ENCODE measurements at places on chromosomes 1 and 21.

DNA sequence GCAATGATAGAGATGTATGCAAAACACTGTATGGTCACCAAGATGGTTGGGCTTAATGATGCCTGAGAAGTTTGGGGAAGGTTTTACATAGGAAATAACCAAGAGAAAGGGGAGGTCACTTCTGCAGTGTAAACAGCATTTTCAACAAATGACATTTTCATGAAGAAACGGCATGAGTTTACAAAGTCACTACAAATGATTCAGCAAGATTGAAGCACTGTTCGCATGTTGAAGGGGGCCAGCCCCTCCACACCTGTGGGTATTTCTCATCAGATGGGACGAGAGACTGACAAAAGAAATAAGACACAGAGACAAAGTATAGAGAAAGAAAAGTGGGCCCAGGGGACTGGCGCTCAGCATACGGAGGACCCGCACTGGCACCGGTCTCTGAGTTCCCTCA is 234.1 kb upstream of the POGK start:
- DNase-seq, result no peak

DNA sequence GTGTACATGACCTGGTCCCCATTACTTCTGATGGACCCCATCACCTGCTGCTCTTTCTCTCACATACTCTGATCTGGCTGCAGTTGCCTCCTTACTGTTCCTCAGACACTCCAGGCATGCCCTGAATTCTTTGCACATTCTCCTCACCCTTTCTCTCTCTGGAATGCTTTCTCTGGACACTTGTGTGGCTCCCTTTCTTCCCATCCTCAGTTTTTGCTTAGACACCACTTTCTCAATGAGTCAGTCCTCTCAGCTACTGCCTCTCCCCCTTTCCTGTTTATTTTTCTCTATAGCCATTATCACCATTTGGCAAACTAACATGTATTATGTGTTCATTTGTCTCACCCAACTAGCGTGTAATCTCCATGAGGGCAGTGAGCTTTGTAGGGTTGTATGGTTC is 28.1 kb downstream of the PLXNA2 start:
- DNase-seq, result no peak

DNA sequence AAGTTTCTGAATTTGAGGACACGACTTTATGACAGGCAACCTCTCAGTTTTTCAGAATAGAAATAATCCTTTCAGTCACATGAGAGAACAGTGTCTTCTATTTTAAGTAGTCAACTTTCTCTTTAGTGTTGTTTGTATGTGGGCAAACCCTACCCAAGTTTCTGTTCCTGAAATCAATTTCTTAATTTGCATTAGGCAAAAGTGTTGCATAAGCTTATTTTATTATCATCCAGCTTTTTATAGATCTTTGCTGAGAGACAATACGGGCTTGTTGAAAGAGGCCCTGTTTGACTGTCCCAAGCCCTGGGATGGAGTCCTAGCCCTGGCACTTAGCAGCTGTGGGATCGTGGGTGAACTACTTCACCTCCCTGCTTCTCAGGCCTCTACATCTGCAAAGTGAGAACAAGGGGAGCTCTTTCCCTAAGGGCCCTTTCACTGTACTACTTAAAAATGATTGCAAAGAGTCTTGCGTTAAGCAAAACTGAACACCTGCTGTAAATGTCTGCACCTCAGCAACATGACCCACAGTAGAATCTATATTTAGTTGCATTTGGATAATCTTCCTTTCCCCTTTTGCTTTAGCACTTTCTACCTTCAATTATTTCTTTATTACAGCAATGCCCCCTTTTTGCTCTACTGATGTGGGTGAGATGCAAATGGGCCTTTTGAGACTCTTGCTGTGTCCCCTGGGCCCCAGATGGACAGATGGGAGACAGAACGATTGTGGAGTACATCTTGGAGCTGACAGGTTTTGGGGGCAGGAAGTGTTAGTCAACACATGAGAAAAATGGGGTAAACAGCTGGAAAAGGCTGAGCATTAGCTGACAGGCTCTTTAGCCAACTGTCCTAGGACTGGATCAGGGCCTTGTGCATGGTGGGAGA is 41.0 kb upstream of the SCAF4 start:
- no peak for DNase-seq

DNA sequence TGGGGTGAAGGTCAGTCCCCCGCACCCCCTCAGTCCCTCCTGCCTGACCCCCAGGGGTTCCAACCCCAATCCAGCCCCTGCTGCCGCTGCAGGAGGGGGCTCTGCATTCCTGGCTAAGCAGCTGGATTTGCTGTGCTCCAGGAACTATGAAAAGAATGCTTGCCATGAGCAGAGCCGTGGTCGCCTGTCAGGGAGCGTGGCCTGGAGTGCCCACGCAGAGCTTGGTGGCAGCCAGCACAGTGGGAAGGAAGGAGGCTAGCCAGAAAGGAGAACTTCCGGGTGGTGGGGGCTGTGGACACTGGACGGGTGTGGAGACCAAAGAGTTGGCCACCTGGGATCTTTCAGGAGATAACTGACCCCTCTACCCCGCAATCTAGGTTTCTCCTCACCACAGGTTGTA is 5.6 kb downstream of the COL8A2 start:
- DNase-seq, result no peak

GRCh38 chr1:223245983-223246382 is 102.9 kb upstream of the TLR5 start:
- no peak for DNase-seq

DNA sequence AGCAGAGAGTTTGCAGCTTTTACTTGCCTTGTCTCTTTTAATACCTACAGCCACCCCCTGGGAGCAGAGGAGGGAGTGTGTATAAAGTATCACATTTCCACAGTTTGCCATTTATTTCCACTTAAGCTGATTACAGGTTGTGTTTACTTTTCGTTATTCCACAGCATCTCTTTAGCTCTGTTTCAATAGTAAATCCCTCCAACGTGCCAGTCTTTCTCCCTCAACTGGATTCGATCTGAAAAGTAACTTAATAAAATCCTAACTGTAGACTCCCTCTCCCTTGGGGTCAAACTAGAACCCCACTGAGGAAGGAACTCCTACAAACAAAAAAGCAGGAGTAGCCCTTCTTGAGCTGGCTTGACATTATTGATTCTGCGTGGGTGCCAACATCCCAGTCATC is 3.1 kb upstream of the FCGR2A start:
- DNase-seq, result no peak

DNA sequence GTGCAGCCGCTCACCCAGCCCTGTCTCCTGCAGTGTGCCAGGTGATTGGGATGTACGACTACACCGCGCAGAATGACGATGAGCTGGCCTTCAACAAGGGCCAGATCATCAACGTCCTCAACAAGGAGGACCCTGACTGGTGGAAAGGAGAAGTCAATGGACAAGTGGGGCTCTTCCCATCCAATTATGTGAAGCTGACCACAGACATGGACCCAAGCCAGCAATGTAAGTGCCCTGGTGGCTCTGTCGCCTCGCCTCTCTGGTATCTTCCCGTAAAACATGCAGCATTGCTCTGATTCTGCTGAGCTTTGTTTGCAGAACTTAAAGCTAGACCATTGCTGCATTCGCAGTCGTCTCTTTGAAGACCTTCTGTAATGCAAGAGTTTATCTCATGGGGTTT is 79.2 kb downstream of the ATP5PO start:
- peak; percentile 61 for DNase-seq

GRCh38 chr21:17658931-17659330 is 46.2 kb upstream of the BTG3 start:
- no peak for DNase-seq

- DNase-seq, result no peak
Measured at GRCh38 chr1:119435052-119435451, 20.1 kb downstream of the HSD3B2 start.

DNA sequence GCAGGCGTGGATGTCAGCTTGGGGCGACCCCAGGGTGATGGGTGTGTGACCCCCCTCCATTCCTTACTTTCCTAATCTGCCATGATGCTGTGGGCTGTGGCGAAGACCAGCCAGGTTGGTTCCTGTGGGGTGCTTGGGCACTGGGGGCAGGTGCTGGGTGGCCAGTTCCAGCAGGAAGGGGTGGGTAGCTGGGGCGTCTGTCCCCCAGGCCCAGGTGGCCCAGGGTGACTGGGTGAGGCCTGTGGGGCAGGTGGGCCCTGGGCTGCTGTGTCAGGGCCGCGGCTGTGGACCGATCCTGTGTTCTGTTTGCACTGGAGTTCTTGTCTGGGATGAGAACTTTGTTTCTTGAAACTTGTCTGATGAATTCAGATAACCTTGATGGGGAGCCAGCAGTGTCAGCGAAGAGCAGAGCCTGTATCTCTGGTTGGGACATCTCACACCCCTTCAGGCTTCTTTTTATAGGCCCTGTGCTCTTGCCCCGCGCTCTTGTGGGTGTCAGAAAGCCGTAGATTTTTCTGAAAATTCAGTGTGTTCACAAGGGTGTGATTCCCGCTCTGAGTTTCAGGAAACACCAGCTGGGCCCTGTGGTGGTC is 3.7 kb downstream of the PRKCZ start:
- no peak for DNase-seq

DNA sequence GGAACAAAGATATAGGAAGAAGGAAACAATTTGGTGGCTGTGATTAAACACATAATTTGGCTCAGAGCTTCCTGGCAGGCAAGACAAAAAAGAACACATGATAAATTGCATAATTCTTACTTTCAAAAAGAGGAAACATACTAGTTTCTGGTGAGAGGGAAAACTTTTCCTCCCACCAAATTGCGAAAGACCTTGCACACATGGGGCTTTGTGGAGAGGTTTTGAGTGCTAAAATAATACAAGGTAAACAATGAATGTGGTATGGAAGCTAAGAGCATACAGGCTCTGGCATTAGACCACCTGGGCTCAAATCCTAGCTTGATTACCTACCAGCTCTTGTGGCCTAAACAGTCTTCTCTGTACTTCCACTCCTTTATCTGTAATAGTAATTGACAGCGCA is 140.2 kb upstream of the HOOK1 start:
- DNase-seq, result no peak

- DNase-seq, result no peak
Measured at GRCh38 chr1:234519506-234519905, 40.5 kb upstream of the TARBP1 start.

- DNase-seq, result no peak
Measured at GRCh38 chr1:53274026-53274425, 35.7 kb upstream of the MAGOH start.

Data from sciatic nerve (tissue), 2 donors.